ENCODE measurements at places on chromosomes 11 and 22.

- no peak for DNase-seq
- H3K27me3 ChIP-seq = no peaks in the 10 kb centered on the region
- no peak overlapping the region for H3K27ac ChIP-seq
- peaks cover 9% of the 10 kb centered on the region for H3K4me1 ChIP-seq
Observed at GRCh38 chr11:73154178-73154577, 12.1 kb upstream of the FCHSD2 start.

- H3K36me3 ChIP-seq = no peaks in the 10 kb centered on the region
- no peak overlapping the region for H3K27ac ChIP-seq
- H3K27me3 ChIP-seq = no peaks in the 10 kb centered on the region
Observed at GRCh38 chr11:25350899-25351803, 854.3 kb downstream of the LUZP2 start.

GRCh38 chr11:66004186-66004585, 1.9 kb downstream of the BANF1 start:
- H3K27me3 ChIP-seq = no peaks in the 10 kb centered on the region
- no peak for DNase-seq
- no peaks in the 10 kb centered on the region for H3K4me1 ChIP-seq
- peaks cover 14% of the 10 kb centered on the region for H3K36me3 ChIP-seq

- H3K27ac ChIP-seq = no peak overlapping the region
- no peak overlapping the region for H3K4me3 ChIP-seq
- H3K27me3 ChIP-seq = no peaks in the 10 kb centered on the region
- no peak for DNase-seq
Observed at GRCh38 chr11:23604966-23605365, 744.7 kb upstream of the CCDC179 start.

DNA sequence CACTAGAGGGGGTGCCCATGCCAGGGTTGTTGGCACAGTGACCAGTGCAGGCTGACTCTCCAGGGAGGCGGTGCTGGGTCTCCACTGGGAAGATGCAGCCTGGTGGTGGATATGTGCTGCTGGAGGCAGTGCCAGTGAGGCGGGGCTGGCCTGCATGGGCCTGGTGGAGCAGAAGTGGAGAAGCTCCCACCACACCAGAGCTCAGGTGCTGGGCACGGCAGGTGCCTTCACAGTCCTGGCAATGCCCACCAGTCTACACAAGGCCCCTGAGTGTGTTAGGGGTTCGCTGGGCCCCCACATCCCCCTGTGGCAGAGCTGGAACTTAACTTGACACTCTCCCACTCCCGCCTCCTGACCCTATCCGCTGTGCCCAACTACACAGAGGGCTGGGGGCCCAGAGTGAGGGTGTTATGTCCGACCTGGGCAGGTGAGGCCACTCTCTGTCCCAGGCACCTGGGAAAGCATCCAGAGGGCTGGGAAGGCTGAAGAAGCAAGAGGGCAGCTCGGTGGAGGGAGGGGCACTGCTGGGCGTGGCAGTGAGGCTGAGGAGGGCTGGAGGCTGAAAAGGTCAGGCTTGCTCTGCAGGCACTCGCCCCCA, 102.4 kb upstream of the B3GAT1 start:
- DNase-seq = no peak
- H3K27me3 ChIP-seq = no peaks in the 10 kb centered on the region
- no peaks in the 10 kb centered on the region for H3K36me3 ChIP-seq
- H3K27ac ChIP-seq = no peak overlapping the region
- no peaks in the 10 kb centered on the region for H3K4me1 ChIP-seq

DNA sequence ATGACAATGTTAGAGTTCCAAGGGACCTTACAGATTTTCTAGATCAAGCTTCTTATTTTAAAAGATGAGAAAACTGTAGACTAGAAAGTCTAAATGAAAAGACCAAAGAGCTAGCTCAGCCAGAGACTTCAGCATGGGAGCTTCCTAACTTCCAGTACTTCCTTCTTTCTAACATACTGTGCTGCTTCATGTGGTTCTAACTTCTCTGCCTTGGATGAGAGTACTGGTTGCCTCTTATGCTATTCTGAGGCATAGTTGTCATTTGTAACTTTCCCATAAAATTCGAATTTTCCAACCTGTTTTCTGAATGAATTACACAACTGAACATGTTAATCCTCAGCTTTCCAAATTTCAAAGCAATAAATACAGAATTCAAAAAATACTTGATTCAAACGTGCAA, 1.8 kb downstream of the MTMR2 start:
- H3K27me3 ChIP-seq = no peaks in the 10 kb centered on the region
- H3K27ac ChIP-seq = no peak overlapping the region
- no peak overlapping the region for H3K4me3 ChIP-seq
- DNase-seq = no peak
- no peaks in the 10 kb centered on the region for H3K36me3 ChIP-seq

GRCh38 chr11:27373392-27373791, 10.4 kb upstream of the CCDC34 start:
- H3K27me3 ChIP-seq = no peaks in the 10 kb centered on the region
- peaks cover 3% of the 10 kb centered on the region for H3K36me3 ChIP-seq
- no peaks in the 10 kb centered on the region for H3K4me1 ChIP-seq
- no peak overlapping the region for H3K4me3 ChIP-seq
- no peak overlapping the region for H3K27ac ChIP-seq
- no peak for DNase-seq

- H3K4me1 ChIP-seq = no peaks in the 10 kb centered on the region
- peaks cover 6% of the 10 kb centered on the region for H3K36me3 ChIP-seq
- no peak overlapping the region for H3K27ac ChIP-seq
- no peak for DNase-seq
- H3K27me3 ChIP-seq = no peaks in the 10 kb centered on the region
Observed at GRCh38 chr22:23700706-23701105, 9.9 kb downstream of the RGL4 start.

GRCh38 chr11:42526426-42526825, 785.4 kb upstream of the API5 start:
- peaks cover 1% of the 10 kb centered on the region for H3K4me1 ChIP-seq
- no peaks in the 10 kb centered on the region for H3K27me3 ChIP-seq

GRCh38 chr11:62133328-62134065, 9.7 kb downstream of the INCENP start:
- no peak overlapping the region for H3K27ac ChIP-seq
- H3K4me3 ChIP-seq = no peak overlapping the region
- H3K36me3 ChIP-seq = peaks cover 31% of the 10 kb centered on the region
- no peaks in the 10 kb centered on the region for H3K4me1 ChIP-seq
- DNase-seq = no peak

DNA sequence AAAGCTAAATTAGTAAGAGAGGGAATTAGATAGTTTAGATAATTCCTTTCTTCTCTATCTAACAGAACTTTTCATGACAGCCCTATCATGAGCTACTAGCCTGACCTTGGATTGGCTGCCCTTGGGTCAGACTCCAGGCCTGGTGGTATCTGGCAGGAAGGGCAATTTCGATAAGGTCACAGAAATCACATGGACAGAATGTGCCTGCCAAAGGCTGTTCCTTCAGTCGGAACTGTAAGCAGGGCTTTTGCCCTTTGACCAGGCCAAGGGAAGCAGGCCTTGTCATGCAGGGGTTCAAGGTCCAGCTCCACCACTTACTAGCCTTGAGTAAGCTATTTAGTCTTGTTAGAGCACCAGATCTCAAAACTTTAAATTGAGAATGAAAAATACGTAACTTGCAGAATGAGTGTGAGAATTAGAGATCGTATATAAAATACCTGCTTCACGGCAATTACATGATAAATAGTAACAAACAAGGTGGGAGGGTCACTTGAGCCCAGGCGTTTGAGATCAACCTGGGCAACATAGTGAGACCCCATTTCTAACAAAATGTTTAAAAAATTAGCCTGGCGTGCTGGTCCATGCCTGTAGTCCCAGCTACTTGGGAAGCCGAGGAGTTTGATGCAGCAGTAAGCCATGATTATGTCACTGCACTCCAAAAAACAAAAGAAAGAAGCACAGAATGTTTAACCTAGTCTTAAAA, 60.8 kb upstream of the SC5D start:
- no peak overlapping the region for H3K4me3 ChIP-seq
- no peaks in the 10 kb centered on the region for H3K36me3 ChIP-seq
- no peak for DNase-seq
- peaks cover under 1% of the 10 kb centered on the region for H3K4me1 ChIP-seq

GRCh38 chr22:33056108-33056507, 2.1 kb downstream of the SYN3 start:
- H3K36me3 ChIP-seq = no peaks in the 10 kb centered on the region
- no peak overlapping the region for H3K27ac ChIP-seq
- peaks cover 12% of the 10 kb centered on the region for H3K4me1 ChIP-seq
- no peak overlapping the region for H3K4me3 ChIP-seq
- H3K27me3 ChIP-seq = peaks cover 3% of the 10 kb centered on the region

DNA sequence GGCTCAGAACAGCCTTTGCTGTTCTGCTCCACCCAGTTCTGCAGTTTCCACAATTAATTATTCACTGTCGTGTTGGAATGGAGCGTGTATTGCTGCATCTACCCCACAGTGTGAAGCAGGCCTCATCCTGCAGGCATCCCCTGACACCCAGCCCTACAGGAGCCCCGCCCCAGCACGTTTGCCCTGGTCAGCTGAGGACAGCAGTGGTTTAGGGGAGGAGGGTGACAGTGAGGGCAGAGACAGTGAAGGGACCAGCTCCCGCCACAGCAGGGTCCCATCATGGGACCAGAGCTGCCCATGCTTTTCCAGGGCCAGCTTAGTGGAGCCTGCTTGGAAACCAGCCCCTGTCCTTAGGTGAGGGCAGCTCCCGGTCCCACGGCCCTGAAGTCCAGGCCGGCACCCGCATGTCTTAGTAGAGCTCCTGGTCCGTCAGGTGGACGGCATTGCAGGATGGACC, 273.0 kb downstream of the TBC1D22A start:
- no peaks in the 10 kb centered on the region for H3K36me3 ChIP-seq
- no peaks in the 10 kb centered on the region for H3K4me1 ChIP-seq
- H3K4me3 ChIP-seq = no peak overlapping the region
- DNase-seq = no peak

DNA sequence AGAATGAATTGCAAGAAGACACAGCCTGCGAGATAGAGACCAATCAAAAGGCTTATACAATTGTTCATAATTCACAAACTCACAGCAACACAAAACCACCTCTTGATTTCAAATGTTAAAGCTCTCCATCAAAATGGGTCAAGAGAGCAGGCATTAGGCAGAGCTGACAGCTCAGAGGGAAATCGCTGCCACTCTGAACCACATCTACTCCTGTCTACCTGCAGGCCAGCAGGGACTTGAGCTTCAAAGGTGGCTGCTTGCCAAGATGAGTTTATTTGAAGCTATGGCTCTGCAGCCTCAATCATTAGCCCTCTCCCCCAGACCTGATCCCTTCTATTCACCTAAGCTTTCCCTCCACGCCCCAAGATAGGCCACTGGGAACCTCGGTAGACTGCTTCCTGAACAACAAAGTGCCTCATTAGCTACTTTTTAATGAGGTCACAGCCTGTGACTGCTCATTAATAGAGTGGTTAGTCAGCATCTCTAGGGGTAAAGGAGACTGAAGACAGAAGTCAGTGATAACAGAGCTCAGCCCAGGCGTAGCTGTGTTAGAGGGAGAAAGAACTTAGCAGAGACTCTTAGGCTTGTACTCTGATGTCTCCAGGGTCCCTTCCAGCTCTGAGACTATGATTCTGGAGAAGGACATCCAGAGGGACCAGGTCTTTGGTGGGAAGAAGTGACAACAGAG, 21.2 kb upstream of the OR10A5 start:
- no peaks in the 10 kb centered on the region for H3K4me1 ChIP-seq
- no peak overlapping the region for H3K4me3 ChIP-seq
- no peak for DNase-seq
- H3K27me3 ChIP-seq = no peaks in the 10 kb centered on the region

- H3K4me1 ChIP-seq = no peaks in the 10 kb centered on the region
- no peak overlapping the region for H3K27ac ChIP-seq
- no peaks in the 10 kb centered on the region for H3K27me3 ChIP-seq
- no peak for DNase-seq
- H3K36me3 ChIP-seq = no peaks in the 10 kb centered on the region
Observed at GRCh38 chr11:88359541-88359940, 22.0 kb upstream of the CTSC start.

GRCh38 chr22:19668748-19669147, 45.6 kb upstream of the SEPTIN5 start:
- H3K4me1 ChIP-seq = no peaks in the 10 kb centered on the region
- H3K27ac ChIP-seq = no peak overlapping the region
- DNase-seq = no peak
- no peak overlapping the region for H3K4me3 ChIP-seq
- no peaks in the 10 kb centered on the region for H3K27me3 ChIP-seq

DNA sequence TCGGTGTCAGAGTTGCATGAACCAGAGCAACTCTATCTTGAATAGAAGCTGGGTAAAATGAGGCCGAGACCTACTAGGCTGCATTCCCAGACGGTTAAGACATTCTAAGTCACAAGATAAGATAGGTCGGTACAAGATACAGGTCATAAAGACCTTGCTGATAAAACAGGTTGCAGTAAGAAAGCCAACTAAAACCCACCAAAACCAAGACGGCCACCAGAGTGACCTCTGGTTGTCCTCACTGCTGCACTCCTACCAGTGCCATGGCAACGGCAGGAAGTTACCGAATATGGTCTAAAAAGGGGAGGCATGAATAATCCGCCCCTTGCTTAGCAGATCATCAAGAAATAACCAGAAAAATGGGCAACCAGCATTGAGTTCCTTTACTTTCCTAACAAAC, 2.4 kb upstream of the KAT5 start:
- DNase-seq = no peak
- H3K4me3 ChIP-seq = no peak overlapping the region
- peaks cover 9% of the 10 kb centered on the region for H3K36me3 ChIP-seq
- H3K27ac ChIP-seq = no peak overlapping the region
- peaks cover 2% of the 10 kb centered on the region for H3K4me1 ChIP-seq

GRCh38 chr11:97224396-97224795, 834.6 kb downstream of the JRKL start:
- H3K27me3 ChIP-seq = no peaks in the 10 kb centered on the region
- no peak overlapping the region for H3K27ac ChIP-seq
- H3K4me3 ChIP-seq = no peak overlapping the region

- H3K4me1 ChIP-seq = peaks cover 4% of the 10 kb centered on the region
Observed at GRCh38 chr11:86938900-86939880, 16.0 kb downstream of the FZD4 start.

- no peak overlapping the region for H3K4me3 ChIP-seq
- H3K27me3 ChIP-seq = no peaks in the 10 kb centered on the region
- H3K27ac ChIP-seq = no peak overlapping the region
- H3K4me1 ChIP-seq = peaks cover 4% of the 10 kb centered on the region
- H3K36me3 ChIP-seq = no peaks in the 10 kb centered on the region
- no peak for DNase-seq
Observed at GRCh38 chr11:69037544-69037943, 11.2 kb upstream of the TPCN2 start.

All from iPS DF 6.9 (cell line).